ENCODE measurements at places on chromosomes 6 and 20.

GRCh38 chr6:7021301-7021700 lies 86.5 kb upstream of the RREB1 start:
- no peak for DNase-seq

- peak; percentile 16 for DNase-seq
These were observed 2.0 kb upstream of the MUCL3 start for GRCh38 chr6:30938730-30939129.

DNA sequence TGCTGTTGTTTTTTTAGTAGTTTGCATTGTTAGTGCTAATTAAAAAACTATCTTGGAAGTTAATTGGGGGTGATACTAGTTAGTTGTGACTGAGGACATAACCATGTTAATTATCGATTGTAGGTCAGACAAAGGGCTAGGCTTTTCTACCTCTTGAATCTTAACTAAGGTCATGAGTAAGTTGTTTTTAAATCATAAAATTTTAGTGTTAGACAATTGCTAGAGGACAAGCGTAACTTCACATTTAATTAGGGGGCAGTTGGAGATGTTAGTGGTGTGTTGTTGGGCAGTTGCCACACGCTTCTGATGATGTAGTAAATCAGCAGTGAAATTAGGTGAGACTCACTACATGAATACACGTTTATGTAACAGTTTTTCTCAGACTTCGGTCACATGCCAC lies 619.1 kb upstream of the FLRT3 start:
- DNase-seq: no peak

DNA sequence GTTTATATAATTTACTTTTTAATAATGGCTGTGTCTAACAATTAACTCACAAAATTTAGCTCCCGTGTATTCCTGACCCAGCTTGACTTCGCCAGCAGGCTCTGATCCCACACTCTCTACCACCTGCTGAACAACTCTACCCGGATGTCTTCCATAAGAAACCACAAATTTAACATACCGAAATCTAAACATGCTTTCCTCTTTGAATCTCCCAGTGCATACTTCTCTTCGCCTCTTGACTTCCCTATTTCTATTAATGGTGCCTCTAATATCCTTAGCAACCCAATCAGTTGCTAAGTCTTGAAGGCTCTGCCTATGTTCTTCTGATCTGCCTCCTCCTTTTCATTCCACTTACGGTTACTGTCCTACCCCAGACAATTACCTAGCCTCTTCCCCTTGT lies 4.6 kb upstream of the MYB start:
- DNase-seq: no peak

DNA sequence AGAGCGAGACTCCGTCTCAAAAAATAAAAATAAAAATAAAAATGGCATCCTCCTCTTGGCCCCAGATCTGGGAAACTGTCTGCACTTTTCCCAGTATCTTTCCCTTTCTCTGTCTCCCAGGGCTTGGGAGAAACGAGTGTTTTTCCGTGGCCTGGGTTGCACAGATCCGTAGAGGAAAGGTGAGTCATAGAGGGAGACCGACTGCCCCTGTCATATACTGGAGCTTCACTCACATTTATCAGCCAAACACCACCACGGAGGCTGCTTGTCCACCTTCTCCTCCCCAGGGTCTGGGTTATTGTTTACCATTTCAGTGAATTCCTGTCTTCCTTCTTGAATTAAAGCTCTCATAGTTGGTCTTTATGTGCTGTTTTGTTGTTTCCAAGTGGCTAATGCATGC lies 31.9 kb upstream of the EIF2S2 start:
- DNase-seq: no peak

DNA sequence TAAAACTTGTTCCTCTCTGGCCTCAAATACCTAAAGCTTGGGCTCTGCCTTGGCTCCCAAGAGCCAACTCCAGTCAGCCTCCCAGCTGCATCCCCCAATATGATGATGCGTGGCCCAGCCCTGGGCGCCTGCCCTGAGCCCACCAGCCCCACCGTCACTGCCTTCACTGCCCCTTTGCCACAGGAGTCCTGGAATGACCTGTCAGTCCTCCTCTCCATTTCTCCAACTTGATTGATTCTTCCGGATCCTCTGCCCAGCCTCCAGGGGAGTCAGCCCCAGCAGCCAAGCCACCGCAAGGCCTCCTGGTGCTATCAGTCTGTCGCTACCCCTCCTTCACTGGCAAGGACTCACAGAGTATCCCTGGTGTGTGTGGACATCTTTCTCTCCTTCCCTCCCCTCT lies 96.7 kb upstream of the PMEPA1 start:
- DNase-seq: no peak

Measured in hippocampal formation (tissue), 2 donors.